Right cardiac atrium (tissue), 5 donors: ENCODE measurements at places on chromosomes 4 and X.

GRCh38 chr4:128844931-128845330, 35.4 kb downstream of the JADE1 start:
- peak; percentile 73 for DNase-seq

- DNase-seq, result peak; percentile 55
These were observed 46.4 kb downstream of the GPAT3 start for GRCh38 chr4:83582289-83582785.

- DNase-seq, result no peak
These were observed 15.9 kb upstream of the CCDC149 start for GRCh38 chr4:24928708-24929107.

DNA sequence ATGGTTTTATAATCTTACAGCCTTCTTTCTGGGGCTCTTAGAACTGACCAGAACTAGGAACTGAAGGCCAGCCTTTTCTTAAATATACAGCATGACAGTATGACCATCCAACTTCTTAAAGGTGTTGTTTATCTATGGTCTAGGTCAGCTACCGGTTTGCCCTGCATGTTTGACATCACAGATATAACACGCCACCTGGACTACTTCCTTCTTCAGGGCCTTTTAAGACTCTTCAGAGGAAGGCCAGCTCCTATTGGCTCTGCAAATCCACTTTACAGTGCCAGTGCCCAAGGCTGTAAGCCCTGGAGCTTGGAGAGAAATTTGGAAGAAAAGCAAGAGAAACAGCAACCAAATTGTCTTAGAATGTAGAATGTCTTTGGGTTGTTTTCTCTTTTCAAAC, 185.5 kb downstream of the MGST2 start:
- DNase-seq, result no peak

- DNase-seq, result peak; percentile 17
These were observed 1.3 kb downstream of the CHST7 start for GRCh38 chrX:46574774-46575381.

DNA sequence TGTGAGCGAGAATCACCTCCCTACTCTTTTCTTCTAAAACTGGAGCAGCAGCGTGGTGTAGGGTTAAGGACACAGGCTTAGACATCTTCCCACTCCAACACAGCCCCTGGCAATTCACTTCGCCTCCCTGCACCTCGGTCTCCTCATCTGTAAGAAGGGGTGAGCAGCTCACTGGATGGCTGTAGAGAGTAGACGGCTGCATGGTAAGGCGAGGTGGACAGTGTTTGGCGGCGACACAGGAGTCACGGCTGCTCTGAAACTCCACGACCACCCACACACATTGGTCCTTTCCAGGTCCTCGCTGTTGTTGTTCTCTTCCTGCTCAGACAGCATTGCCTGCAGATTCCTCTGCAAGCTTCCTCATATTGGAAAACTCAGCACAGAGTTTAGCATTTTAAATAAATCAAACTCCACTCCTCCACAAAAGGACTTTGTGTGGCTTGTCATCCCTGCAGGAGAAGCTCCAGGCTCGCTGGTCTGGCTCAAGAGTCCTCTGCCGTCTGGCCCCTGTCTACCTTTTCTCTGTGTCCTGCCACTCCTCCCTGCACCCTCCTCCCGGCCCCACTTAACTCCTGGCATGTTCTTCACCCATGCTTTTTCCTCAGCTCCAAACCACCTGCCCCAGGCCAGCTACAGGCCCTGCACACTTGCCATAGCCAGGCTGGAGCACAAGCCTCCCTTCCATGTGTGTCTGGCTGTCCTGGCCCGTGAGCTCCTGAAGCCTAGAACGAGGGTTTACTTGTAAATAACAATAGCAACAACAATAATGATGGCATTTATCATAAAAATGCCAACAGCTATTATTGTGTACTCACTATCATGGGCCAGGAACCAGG, 41.3 kb upstream of the CRMP1 start:
- no peak for DNase-seq

GRCh38 chr4:3863841-3864741, 97.9 kb downstream of the ADRA2C start:
- DNase-seq, result no peak

- peak; percentile 1 for DNase-seq
These were observed 552 bp downstream of the IKBKG start for GRCh38 chrX:154548028-154548316.

DNA sequence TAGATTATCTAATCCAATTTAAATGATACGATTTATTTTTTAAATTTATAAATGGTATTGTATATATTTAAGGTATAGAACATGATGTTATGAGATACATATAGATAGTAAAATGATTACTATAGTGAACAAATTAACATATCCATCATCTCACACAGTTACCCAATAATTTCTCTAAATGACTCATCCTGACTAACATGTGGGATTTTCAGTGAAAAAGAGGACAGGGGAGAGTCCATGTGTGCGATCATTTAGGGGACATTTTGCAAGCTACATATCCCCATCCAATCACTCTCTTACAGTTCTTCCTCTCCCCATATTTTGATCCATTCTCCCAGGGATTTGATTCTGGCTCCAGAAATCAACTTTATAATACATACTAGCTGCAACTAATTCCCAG, 88.2 kb downstream of the ABCB7 start:
- DNase-seq, result no peak

DNA sequence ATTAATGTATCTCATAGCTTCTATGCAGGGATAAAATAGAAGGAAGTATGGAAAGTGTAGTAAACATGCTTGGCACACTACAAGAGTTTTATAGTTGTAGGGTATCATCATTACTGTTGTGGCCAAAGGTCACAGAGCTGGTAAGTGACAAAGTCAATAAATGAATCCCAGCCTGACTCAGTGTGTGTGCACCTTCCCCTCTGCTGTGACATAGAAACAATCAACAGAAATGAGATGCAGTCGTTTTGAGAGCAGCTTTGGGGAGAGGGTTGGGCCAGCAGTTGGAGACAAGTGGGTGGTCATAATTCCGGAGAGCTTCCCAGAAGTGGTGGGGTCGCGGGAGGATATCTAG, 82.4 kb upstream of the RBPJ start:
- DNase-seq, result no peak

GRCh38 chrX:41045960-41046567, 39.2 kb upstream of the USP9X start:
- peak; percentile 53 for DNase-seq

DNA sequence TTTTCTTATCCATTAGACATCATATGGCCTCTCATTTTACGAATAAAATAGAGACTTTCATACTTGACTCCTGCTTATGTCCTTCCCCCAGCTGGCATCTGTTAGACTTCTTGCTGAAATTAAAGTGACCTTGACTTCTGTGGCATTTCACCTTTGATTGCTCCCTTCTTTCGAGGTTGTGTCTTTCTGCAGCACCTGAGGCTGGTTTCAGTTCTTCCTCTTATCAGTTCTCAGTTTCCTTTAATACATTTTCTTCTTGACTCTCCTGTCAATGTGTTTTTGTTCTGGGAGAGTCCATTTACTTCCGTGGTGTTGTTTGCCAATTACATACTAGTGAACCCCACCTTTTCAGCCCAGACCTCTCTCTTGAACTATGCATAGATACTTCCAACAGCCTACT, 81.6 kb downstream of the RBPJ start:
- DNase-seq, result no peak

GRCh38 chr4:39486221-39486804, 27.5 kb downstream of the LIAS start:
- DNase-seq, result no peak

GRCh38 chr4:177128306-177128705, 181.4 kb upstream of the NEIL3 start:
- DNase-seq, result no peak

GRCh38 chrX:15903186-15903681, 48.6 kb upstream of the AP1S2 start:
- no peak for DNase-seq
